Uterus (tissue), 4 donors: ENCODE measurements at places on chromosomes 11 and 22.

GRCh38 chr11:114148013-114148382 lies 88.5 kb downstream of the ZBTB16 start:
- DNase-seq = no peak

GRCh38 chr11:17012179-17012578 lies 2.0 kb downstream of the PLEKHA7 start:
- no peak for DNase-seq

DNA sequence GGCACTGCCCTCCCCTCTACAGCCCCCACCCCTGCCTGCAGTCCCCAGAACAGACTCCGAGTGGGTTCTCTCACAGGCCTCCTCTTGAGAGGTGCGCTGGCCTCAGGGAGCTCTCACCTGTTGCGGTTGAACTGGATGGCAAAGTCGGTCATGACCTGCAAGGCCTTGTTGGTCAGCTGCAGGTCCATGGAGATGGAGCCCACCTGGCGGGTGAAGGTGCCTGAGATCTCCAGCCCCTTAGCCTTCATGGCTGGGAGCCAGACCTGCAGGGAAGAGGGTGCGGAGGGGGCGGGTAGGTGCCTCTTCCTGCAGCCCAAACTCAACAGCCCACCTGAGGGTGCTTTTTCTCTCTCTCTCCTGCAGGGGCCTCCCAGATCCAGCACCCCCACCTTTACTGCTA lies 18.7 kb upstream of the RASL10A start:
- DNase-seq = no peak

- no peak for DNase-seq
Measured at GRCh38 chr11:134394311-134394710, 17.7 kb downstream of the B3GAT1 start.
